Liver (tissue), 10 donors: ENCODE measurements at places on chromosomes 3 and 15. TPM values are rescaled to one million over a fixed set of nuclear protein-coding genes. Genes with fewer than 3 reads are reported as not detected.

- peaks cover 24% of the 10 kb centered on the region for H3K4me1 ChIP-seq
- no peak for DNase-seq
- peaks cover 21% of the 10 kb centered on the region for H3K36me3 ChIP-seq
- H3K4me3 ChIP-seq = no peak overlapping the region
Observed at GRCh38 chr3:50256978-50257890, 11.7 kb upstream of the SEMA3B start.

DNA sequence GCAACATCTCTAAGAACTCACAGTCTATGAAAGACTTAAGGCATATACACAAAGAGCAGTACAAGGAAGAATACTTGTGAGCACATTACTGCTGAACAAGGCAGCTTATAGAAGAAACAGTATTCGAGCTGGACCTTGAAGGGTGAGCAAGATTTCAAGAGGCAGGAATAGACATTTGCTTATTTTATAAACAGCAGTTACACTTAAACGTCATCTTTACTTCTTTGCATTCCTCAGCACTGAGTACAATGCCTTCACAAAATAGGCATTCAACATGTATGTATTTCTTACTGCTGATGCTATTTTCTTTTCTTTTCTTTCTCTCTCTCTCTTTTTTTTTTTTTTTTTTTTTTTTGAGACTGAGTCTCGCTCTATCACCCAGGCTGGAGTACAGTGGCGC is 205.8 kb downstream of the ZIC4 start:
- H3K27me3 ChIP-seq = no peaks in the 10 kb centered on the region
- no peak overlapping the region for H3K4me3 ChIP-seq
- H3K4me1 ChIP-seq = no peaks in the 10 kb centered on the region
- no peak for DNase-seq
- H3K27ac ChIP-seq = no peak overlapping the region

DNA sequence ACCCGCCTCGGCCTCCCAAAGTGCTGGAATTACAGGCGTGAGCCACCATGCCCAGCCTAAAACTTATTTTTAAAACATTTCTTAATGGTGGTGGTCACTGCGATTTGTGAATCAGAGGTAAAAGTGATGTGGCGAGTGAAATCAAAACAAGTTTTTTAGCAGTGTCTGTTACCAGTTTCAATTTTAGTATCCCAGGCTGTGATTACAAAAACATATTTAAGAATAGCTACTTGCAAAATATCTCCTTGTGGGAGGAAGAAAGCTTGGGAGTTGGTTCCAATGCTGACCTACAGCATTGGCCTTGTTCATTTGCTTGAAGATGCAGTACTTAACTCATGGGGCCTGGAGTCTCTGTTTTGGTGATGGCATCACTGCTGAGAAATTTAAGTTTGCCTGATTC is 4.5 kb downstream of the RAB7A start:
- H3K4me3 ChIP-seq = no peak overlapping the region
- H3K4me1 ChIP-seq = peaks cover 49% of the 10 kb centered on the region
- no peaks in the 10 kb centered on the region for H3K36me3 ChIP-seq
- H3K27ac ChIP-seq = no peak overlapping the region

GRCh38 chr15:96338074-96338765 is 7.7 kb downstream of the NR2F2 start:
- peak overlapping the region; percentile 20 for H3K4me3 ChIP-seq
- DNase-seq = no peak
- peak overlapping the region; percentile 53 for H3K27ac ChIP-seq
- H3K36me3 ChIP-seq = no peaks in the 10 kb centered on the region

- no peak for DNase-seq
- H3K4me1 ChIP-seq = peaks cover 17% of the 10 kb centered on the region
- H3K27ac ChIP-seq = no peak overlapping the region
- no peaks in the 10 kb centered on the region for H3K27me3 ChIP-seq
Observed at GRCh38 chr15:45276831-45277230, 24.8 kb downstream of the SLC28A2 start.

OR5K1 gene
- not detected for total RNA-seq

GRCh38 chr15:25783607-25784540 is 79.3 kb downstream of the ATP10A start:
- no peaks in the 10 kb centered on the region for H3K27me3 ChIP-seq
- no peaks in the 10 kb centered on the region for H3K4me1 ChIP-seq
- no peak overlapping the region for H3K4me3 ChIP-seq
- DNase-seq = no peak
- no peak overlapping the region for H3K27ac ChIP-seq

SHISA5 gene
- total RNA-seq = 40.7 TPM

SST gene
- not detected for total RNA-seq

DNA sequence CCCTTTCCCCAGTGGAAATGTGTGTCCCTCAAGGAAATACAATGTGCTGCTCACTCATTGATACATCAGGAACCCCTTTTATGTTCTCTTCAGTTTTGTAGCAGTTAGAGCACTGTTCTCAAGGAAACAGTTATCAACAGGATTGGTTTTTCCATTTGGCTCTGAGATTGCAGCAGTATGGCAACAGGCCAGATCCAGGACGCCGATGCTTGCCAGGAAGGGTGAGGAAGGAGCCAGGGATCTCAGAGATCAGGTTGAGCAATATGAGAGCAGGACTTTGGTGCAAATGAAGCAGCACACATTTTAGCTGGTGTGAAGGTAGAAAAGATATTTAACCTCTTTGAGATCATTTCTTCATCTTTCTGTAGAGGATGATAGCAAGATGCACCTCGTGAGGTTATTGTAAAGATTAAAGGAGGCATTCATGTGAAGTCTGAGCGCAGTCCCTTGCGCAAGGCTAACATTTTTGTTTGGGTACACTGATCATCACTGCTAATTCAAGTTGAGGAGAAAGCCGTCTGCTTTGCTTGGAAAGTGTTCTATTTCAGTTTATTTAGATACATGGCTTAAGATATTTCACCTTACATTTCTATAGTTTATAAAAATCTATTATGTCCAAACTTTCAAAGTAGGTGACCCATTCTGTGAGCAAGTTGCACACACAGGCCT is 68.5 kb downstream of the KCNH8 start:
- DNase-seq = no peak
- H3K27me3 ChIP-seq = no peaks in the 10 kb centered on the region
- no peaks in the 10 kb centered on the region for H3K36me3 ChIP-seq
- no peak overlapping the region for H3K4me3 ChIP-seq
- peaks cover 13% of the 10 kb centered on the region for H3K4me1 ChIP-seq

- H3K4me3 ChIP-seq = no peak overlapping the region
- H3K27me3 ChIP-seq = no peaks in the 10 kb centered on the region
- H3K27ac ChIP-seq = no peak overlapping the region
- no peaks in the 10 kb centered on the region for H3K36me3 ChIP-seq
Observed at GRCh38 chr15:75022783-75023180, 608 bp upstream of the PPCDC start.

CD200R1 gene
- 0.84 TPM for total RNA-seq

GRCh38 chr15:66698971-66699370 is 3.1 kb upstream of the SMAD6 start:
- H3K4me3 ChIP-seq = no peak overlapping the region
- H3K27ac ChIP-seq = peak overlapping the region; percentile 2
- H3K4me1 ChIP-seq = peaks cover 26% of the 10 kb centered on the region
- DNase-seq = no peak
- H3K27me3 ChIP-seq = no peaks in the 10 kb centered on the region

GRCh38 chr3:187519428-187519890 is 150.7 kb downstream of the SST start:
- DNase-seq = no peak
- H3K27ac ChIP-seq = no peak overlapping the region
- no peaks in the 10 kb centered on the region for H3K4me1 ChIP-seq
- H3K4me3 ChIP-seq = no peak overlapping the region
- no peaks in the 10 kb centered on the region for H3K36me3 ChIP-seq

DNA sequence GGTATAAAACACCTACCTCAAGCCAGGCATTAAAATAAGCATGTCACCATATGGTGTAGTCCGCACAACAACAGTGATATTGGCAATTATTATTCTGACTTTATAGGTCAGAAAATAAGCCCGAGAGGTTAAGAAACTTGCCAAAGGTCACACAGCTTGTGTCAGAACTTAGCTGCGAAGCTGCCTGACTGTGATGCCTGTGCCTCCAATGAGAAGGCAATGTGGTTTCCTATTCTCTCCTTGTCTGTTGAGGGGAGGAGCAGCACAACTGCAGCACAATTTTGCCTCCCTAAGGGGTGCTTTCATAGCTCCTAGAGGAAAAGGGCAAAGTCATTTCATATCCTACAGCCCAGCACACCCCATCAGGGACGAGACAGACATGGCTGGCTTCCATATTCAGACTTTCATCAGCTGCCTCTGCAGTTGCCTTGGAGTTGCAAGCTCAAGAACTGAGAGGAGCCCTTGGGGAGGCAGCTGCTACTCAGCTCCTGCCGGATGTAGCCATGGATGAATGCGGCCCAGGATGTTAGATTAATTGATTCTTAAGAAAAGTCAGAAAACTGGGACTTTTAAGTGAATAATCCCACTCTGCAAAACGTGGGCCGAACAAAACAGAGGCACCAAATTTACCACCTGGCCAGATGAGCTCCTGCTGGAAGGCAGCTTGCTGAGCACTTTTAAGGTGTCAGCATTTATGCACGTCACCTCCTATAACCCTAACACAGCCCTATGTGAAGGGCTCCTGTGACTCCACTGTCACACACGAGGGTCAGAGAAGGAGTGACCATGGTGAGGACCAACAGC is 38.5 kb downstream of the MYO5C start:
- no peak overlapping the region for H3K4me3 ChIP-seq
- H3K27ac ChIP-seq = no peak overlapping the region
- no peak for DNase-seq
- H3K4me1 ChIP-seq = no peaks in the 10 kb centered on the region
- H3K27me3 ChIP-seq = no peaks in the 10 kb centered on the region
- no peaks in the 10 kb centered on the region for H3K36me3 ChIP-seq

- H3K4me3 ChIP-seq = no peak overlapping the region
- H3K27me3 ChIP-seq = no peaks in the 10 kb centered on the region
- H3K36me3 ChIP-seq = no peaks in the 10 kb centered on the region
- H3K27ac ChIP-seq = no peak overlapping the region
Observed at GRCh38 chr3:71138410-71138809, 445.1 kb downstream of the FOXP1 start.

DNA sequence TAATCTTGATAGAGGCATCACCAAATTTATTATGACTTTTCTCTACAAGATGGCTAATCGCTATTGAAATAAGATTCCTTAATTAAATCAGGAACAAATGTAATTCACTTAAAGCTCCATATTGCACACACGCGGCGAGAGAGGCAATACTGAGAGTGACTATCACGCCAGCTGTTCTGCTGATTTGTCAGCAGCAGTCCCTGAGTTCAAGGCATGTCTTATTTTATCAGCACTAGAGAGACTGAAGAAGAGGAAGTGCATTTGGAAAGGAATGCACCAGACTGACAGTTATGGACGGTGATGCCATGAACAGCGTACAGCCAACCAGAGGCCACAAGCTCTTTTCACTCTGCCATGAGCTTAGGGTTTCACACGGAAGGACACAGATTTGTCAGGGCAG is 83.6 kb upstream of the SLCO3A1 start:
- no peaks in the 10 kb centered on the region for H3K4me1 ChIP-seq
- H3K27me3 ChIP-seq = peaks cover 4% of the 10 kb centered on the region
- H3K36me3 ChIP-seq = no peaks in the 10 kb centered on the region
- H3K4me3 ChIP-seq = no peak overlapping the region

DYNLT2B gene
- 3.5 TPM for total RNA-seq

APOD gene
- total RNA-seq = not detected

GRCh38 chr3:14177580-14178246 is 688 bp downstream of the XPC start:
- H3K4me1 ChIP-seq = peaks cover 2% of the 10 kb centered on the region
- no peak for DNase-seq
- H3K27me3 ChIP-seq = no peaks in the 10 kb centered on the region
- H3K36me3 ChIP-seq = peaks cover 6% of the 10 kb centered on the region

DNA sequence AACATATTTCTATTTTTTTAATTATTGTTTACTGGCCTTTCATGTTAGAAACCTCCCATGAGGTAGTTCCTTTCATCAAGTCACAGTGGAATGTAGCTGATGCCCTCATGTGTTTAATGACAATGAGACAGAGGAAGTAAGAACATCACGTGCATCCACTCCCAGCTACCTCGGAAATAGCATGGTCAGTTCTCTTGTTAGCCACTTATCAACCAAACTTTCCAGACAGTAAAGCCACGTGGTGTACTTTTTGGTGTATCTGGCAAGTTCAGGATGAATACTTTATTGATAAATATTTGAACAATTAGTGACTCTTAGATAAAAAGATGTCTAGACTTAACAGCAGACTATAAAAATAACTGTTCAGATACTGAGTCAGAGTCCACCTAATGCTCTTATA is 781.7 kb downstream of the MECOM start:
- H3K4me1 ChIP-seq = no peaks in the 10 kb centered on the region
- no peaks in the 10 kb centered on the region for H3K27me3 ChIP-seq
- no peak overlapping the region for H3K27ac ChIP-seq
- no peaks in the 10 kb centered on the region for H3K36me3 ChIP-seq
- no peak overlapping the region for H3K4me3 ChIP-seq

CHRNB4 gene
- not detected for total RNA-seq

GRCh38 chr15:35092846-35093245 is 7.8 kb upstream of the NANOGP8 start:
- H3K4me1 ChIP-seq = no peaks in the 10 kb centered on the region
- no peak overlapping the region for H3K4me3 ChIP-seq
- no peak overlapping the region for H3K27ac ChIP-seq

- H3K36me3 ChIP-seq = no peaks in the 10 kb centered on the region
- H3K4me1 ChIP-seq = peaks cover 3% of the 10 kb centered on the region
- H3K4me3 ChIP-seq = peak overlapping the region; percentile 48
- no peak for DNase-seq
- peaks cover 11% of the 10 kb centered on the region for H3K27me3 ChIP-seq
Observed at GRCh38 chr3:29281094-29281343, 148 bp downstream of the RBMS3 start.

SMC4 gene
- total RNA-seq = 17.1 TPM

DNA sequence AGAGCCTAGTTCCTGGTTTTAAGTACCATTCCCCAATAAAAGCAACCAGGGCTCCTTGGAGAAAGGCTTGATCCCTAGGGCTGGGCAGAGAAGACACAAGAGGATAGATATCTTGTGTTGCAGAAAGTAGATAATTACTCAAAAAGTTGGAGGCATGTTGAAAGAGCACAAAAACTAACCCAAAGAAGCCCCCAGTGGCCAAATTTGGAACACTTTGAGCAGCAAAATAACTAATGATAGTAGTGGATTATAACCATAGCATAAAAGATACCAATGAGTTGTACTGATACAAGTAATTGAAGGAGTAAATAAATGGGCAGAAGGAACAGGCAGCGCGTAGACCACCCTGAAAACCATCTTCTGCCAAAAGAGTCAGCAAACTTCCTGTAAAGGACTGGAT is 12.0 kb downstream of the EXOSC7 start:
- H3K27ac ChIP-seq = no peak overlapping the region
- no peaks in the 10 kb centered on the region for H3K27me3 ChIP-seq
- peaks cover 19% of the 10 kb centered on the region for H3K36me3 ChIP-seq
- DNase-seq = no peak

- no peak overlapping the region for H3K27ac ChIP-seq
- H3K4me1 ChIP-seq = no peaks in the 10 kb centered on the region
- H3K36me3 ChIP-seq = no peaks in the 10 kb centered on the region
- no peak overlapping the region for H3K4me3 ChIP-seq
Observed at GRCh38 chr3:178397836-178398235, 138.4 kb upstream of the KCNMB2 start.

GRCh38 chr3:196096382-196096953 is 14.6 kb upstream of the TFRC start:
- no peaks in the 10 kb centered on the region for H3K27me3 ChIP-seq
- no peak overlapping the region for H3K4me3 ChIP-seq
- peak overlapping the region; percentile 65 for H3K27ac ChIP-seq
- no peaks in the 10 kb centered on the region for H3K36me3 ChIP-seq
- DNase-seq = no peak

ARGFX gene
- not detected for total RNA-seq
